ENCODE measurements at places on chromosomes 7 and 10.

- no peak for DNase-seq
These were observed 111.7 kb upstream of the MBL2 start for GRCh38 chr10:52883996-52884871.

DNA sequence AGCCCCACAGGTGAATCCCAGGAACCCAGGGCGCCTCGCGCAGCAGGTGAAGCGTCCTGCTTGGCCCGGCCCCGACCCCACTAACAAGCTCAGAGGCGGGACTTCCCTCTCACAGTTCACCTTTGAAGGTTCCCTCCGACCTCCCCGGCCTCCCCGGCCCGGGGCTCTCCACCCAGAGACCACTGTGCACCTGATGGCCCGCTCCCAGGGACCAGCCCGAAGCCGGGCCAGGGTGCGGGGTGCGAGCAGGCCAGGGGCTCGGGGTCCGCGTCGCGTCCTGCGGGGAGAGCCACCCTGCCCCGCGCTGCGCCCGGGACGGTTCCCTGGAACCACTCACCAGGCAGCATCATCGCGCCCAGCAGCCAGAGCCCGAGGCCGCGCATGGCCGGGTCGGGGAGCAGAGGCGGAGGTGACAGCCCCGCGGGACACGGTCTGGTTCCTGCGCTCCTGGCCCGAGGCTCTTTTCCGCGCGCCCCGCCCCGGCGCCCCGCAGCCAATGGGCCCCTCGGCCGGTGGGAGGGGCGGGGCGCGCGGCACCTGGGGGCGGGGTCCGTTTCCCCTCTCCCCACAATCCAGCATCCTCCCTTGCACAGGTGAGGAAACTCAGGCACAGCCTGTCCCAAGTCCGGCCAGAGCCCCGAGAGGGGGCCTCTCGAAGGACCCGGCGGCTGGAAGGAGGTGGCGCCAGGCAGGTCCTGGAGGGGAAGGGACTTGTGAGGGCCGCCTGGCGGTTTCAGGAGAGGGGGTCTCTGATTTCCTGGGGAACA is at the start of gene ADAM8:
Gene ADAM8 (minus strand): TSS at position 434 of the 767 bp plus-strand sequence. CDS start 51 bp downstream, at position 383.
- no peak for DNase-seq

DNA sequence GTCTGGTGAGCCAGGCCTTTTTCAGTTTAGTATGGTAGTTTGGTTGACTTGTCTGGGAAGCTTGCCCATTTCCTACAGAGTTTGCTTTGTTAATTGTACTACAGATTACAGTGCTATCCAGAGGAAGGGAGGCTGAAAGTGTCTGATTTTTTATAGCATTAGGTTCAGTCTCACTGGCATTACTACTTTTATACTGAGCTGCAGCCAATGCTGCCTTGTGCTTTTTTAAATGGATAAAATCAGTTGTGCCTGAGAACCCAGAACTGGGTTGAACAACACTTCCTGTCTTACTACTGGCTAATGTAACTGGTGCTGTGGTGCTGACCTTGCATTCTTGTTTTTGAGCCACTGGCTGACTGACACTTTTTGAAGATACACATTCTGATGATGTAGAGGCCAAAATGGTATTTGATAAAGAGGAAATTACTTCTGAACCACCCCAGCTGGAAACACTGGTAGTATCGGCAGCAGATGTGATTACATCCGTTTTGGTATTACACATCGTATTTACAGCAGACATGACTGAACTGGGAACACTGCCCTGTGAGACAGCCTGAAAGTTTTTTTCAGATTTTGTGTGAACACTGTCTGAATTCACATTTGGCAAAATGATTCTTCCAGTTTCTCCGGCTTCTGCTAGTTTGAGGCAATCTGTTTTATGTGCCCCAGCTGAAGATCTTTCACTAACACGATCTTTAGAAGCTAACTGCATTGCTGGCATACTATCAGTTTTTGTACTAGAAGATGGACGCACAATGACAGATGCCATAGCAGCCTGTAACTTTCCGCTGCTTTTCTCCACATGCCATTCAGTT is 74.1 kb downstream of the NRBF2 start:
- DNase-seq: peak; percentile 29

DNA sequence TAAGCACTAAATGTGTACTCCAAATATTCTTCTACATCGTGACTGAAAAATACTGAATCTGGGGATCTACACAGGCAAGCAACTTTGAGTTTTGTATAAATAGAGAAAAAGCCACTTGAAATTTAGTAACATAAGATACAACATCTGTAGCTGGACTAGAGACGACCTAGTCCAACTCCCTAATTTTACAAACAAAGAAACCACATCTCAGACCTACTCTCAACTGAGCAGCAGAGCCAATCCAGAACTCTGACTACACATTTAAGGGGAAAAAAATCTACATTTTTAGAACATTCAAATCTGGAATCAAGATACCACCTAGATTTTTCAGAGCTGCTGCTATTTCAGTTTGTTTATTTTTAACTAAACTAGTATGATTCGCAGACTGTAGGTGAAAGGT is 88.9 kb downstream of the CABCOCO1 start:
- no peak for DNase-seq

GRCh38 chr7:5634107-5634950 is 147.1 kb downstream of the RNF216 start:
- no peak for DNase-seq

Measured in NCI-H1694 (cell line).